ENCODE measurements at places on chromosomes 11 and 22.

DNA sequence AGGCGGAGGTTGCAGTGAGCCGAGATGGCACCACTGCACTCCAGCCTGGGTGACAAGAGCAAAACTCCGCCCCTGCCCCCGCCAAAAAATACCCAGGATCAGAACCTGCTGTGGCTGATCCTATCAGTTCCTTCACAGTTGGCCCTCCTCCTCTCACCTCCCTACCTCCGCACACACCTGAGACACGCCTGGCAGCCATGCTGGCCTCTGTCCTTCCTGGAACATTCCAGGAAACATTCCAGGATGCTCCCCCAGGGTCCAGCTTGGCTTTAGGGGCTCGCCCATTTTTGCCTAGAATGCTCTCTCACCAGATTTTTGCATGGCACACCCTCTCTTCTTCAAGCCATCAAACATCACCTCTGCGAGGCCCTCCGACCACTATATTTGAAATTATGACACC is 2.1 kb downstream of the RAPSN start:
- no peak for DNase-seq

GRCh38 chr22:24816806-24817205 is 10.8 kb downstream of the SGSM1 start:
- DNase-seq: no peak

- DNase-seq: no peak
These were observed 2.3 kb upstream of the VSIG2 start for GRCh38 chr11:124754309-124754708.

DNA sequence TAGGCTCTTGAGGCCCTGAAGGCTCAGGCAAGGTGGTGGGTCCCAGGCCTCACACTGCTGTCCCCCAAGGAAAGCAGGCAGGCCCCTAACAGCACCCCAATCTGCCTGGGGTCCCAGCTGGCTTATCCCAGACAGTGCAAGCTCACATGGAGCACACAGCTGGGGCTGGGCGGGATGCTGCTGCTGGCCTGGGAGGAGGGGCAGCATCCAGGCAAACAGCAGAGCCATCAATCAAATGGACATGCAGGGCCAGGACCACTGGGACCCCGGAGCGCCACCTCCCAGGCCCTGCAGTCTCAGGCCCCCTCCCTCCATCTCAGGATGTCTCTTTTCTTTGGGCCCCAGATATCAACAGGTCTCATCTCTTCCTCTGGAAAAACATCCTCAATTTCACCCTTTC is 140.3 kb downstream of the BRD1 start:
- DNase-seq: no peak

- no peak for DNase-seq
These were observed 17.4 kb upstream of the MRGPRX2 start for GRCh38 chr11:19077965-19078364.

All from right forelimb (tissue), 1 donor.